ENCODE measurements at places on chromosomes 4 and X. TPM values are rescaled to one million over a fixed set of nuclear protein-coding genes. Genes with fewer than 3 reads are reported as not detected.

DNA sequence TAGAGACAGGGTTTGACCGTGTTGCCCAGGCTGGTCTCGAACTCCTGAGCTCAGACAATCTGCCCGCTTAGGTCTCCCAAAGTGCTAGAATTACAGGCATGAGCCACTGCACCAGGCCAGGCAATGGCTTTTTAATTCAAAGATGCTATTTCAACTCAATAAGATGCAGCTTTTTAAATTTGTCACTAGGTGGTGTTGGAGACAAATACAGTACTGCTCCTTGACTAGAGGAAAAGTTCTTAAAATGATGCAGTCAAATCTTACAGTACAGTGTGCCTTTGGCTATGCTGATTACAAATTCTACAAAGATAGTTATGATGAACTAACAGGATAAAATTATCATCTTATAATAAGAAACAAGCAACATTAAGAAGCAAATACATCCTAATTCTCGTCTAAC is 441.1 kb downstream of the KCNIP4 start:
- H3K27ac ChIP-seq, result no peak overlapping the region
- no peak overlapping the region for H3K4me3 ChIP-seq
- DNase-seq, result no peak
- H3K4me1 ChIP-seq, result no peaks in the 10 kb centered on the region
- no peaks in the 10 kb centered on the region for H3K27me3 ChIP-seq

- H3K27me3 ChIP-seq, result no peaks in the 10 kb centered on the region
- no peak for DNase-seq
- no peaks in the 10 kb centered on the region for H3K4me1 ChIP-seq
Measured at GRCh38 chr4:34258176-34258575, 1986.1 kb downstream of the ARAP2 start.

CEP44 gene
- 1.9 TPM for polyA plus RNA-seq

GRCh38 chr4:67776746-67777145 is 22.6 kb upstream of the GNRHR start:
- H3K27ac ChIP-seq, result no peak overlapping the region
- H3K27me3 ChIP-seq, result no peaks in the 10 kb centered on the region
- no peak for DNase-seq
- no peaks in the 10 kb centered on the region for H3K36me3 ChIP-seq

DNA sequence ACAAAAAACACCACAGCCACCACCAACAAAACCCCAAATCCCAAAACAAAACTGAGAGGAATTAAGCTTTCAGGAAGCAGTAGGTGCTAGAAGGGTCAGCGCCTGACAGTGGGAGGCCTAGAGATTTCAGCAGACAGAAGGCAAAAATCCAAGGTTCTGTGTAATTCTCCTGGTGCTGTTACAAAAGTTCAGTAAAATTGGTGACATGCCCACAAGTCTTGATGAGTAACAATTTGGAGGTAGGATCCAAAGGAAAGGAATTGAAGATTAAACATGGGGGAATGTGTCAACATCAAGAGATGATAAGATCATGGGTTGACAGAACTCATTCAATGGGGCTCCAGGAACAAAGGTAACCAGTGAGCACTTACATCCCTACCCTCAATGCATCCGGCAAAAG is 653.8 kb upstream of the CPEB2 start:
- H3K4me3 ChIP-seq, result no peak overlapping the region
- peaks cover 13% of the 10 kb centered on the region for H3K4me1 ChIP-seq
- no peaks in the 10 kb centered on the region for H3K27me3 ChIP-seq
- no peaks in the 10 kb centered on the region for H3K36me3 ChIP-seq
- no peak for DNase-seq

GRCh38 chr4:8332891-8333331 is 63.4 kb downstream of the HTRA3 start:
- DNase-seq, result no peak
- no peaks in the 10 kb centered on the region for H3K27me3 ChIP-seq
- H3K27ac ChIP-seq, result no peak overlapping the region
- no peaks in the 10 kb centered on the region for H3K36me3 ChIP-seq
- no peak overlapping the region for H3K4me3 ChIP-seq

DNA sequence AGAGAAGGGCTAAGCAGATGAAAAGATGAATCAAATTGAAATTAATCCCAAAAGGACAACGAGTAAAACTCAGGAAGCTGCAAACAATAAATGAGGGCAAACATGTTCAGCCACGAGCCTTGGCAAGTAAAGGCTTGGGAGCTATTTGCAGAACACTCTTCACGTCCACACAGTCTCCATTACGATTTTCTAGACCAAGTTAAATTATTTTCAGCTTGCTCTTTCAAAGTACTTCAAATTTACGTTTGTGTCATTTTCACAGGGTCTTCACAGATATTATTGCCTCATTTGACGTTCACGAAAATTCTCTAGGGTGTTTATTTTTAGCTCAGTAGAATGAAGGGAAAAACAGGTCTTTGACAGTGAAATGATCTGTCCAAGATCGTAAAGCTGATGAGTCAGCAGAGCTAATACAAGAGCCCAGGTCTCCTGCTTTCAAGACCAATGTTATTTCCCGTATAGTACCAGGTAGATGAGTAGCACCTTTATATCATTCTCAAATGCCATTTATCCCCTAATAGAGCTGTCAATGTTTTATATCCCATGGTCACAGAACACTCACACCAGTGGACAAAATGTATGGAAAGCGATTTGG is 20.9 kb downstream of the KLB start:
- no peaks in the 10 kb centered on the region for H3K36me3 ChIP-seq
- no peak overlapping the region for H3K27ac ChIP-seq
- H3K27me3 ChIP-seq, result no peaks in the 10 kb centered on the region
- H3K4me1 ChIP-seq, result no peaks in the 10 kb centered on the region
- no peak for DNase-seq
- H3K4me3 ChIP-seq, result no peak overlapping the region

Data from CD14-positive monocyte (primary cell).